Stimulated activated CD8-positive, alpha-beta memory T cell treated with anti-CD3 and anti-CD28 coated beads, Interleukin-12 subunit alpha, Interleukin-12 subunit beta, amount 100 ng/mL, for 4 hours (primary cell): ENCODE measurements at places on chromosomes 5 and 9.

DNA sequence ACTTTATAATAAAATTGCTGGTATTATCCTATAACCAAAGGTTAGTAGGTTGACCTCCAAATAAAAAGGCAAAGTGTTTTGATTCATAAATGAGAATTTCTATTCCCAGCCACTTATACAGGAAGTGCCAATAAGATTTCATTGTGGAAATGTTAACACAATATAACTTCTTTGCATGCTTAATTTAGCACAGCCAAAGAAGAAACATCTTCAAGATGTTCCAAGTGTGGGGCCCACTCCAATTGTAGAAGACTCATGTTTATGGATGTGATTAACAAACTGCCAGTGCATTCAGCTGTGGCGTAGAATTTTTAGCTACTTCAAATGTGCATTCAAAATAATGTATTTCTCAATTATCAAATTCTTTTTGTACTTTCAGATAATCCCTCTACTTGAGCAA lies 402.3 kb downstream of the DEPDC1B start:
- no peak for DNase-seq

- DNase-seq: no peak
These were observed 525.8 kb upstream of the FTMT start for GRCh38 chr5:121325930-121326329.

GRCh38 chr5:52063186-52063585 lies 679.9 kb downstream of the ISL1 start:
- no peak for DNase-seq

DNA sequence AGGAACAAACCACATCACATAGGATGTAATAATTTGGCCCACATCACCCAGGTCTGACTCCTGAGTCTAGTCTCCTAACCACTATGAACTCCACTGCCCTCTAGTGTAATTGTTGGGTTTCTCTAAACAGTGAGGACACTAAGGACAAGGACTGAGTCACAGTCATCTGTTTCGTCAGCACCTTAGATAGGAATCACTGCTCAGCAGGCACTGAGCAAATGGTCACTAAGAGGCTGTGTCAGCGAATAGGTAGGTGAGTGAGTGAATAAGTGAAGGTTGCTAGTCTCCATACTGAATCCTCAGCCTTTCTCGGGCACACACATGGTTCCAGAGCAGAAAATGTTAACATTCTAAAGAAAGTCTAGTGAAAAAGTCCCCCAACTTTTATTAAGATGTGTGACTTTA lies 278.6 kb downstream of the SPOCK1 start:
- DNase-seq: no peak

GRCh38 chr5:43236653-43237355 lies 44.8 kb downstream of the NIM1K start:
- DNase-seq: no peak

- no peak for DNase-seq
These were observed 36.6 kb downstream of the CTNNA1 start for GRCh38 chr5:138789771-138790242.

DNA sequence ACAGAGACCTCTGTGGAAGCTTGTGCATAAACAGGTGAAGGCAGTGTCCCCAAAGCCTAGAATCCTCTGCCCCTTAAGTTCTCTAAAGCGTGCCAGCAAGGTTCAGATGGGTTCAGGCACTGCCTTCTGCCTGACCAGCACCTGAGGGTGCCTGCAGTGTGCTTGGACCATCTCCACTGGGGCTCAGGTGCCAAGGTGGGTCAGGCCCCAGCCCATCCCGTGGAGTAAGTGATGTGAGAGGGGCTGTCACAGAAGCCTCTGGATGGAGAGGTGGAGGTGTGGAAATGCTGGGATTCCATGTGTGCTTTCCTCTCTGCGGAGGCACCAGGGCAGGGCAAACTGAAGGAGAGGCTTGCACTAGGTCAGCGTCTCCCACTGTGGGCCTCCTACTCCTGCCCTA lies 118.5 kb downstream of the DAB2IP start:
- DNase-seq: no peak

DNA sequence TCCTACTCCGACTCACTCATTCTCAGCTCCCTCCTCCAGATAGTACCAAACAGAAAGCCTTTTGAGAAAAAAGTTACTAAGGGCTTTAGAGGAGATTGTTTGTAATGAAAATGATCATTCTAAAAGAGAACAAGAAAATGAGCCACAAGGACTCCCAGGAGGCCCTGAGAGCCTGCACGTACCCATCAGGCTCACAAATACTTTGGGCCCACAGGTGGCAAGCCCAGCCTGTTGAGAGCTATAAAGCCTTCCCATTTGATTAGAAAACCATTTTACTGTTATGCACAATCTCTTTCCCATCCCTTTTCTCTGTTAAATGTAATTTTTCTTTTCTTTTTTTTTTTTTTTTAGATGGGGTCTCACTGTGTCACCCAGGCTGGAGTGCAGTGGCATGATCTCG lies 136.1 kb downstream of the LHFPL2 start:
- no peak for DNase-seq

GRCh38 chr9:137255448-137256114 lies 454 bp downstream of the NELFB start:
- DNase-seq: no peak

- DNase-seq: no peak
These were observed 518.1 kb downstream of the AGTPBP1 start for GRCh38 chr9:85223506-85224125.

DNA sequence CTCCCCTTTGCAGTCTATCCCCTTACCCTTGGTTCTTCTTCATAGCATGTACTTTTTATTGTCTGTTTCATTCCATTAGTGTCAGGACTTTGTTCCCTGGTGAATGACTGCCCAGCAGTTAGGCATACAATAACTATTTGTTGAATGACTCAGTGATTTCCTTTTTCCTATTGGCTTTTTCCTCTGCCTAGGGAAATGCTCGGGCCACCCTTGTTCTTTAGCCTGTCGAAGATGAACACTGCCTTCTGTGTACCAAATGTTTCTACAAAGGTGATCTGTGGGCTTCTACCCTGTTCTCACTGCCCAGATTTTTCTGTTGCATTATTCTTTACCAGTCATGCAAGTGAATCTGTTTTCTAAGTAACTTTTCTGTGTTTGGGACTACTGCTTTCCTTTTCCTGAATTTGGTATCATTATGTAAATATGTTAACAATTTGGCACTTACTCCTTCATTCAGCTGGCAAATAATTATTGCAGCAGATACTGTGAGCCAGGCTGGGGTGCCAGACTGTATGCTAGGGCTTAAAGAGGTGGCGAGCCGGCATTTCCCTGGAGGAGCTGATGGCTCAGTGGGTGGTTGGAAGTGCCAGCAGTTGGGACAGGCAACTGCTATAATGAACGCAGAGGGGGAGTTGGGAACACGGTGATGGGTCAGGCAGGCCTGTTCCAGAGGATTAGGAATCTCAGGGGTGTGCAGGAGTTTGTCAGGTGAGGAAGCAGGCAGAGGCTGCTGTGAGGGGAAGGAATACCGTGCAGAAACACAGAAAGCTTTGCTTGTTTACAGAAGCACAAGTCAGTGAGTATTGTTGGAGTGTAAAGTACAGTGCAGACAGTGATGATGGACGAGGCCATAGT lies 30.6 kb downstream of the KDM4C start:
- no peak for DNase-seq

- DNase-seq: no peak
These were observed 835.7 kb downstream of the MAT2B start for GRCh38 chr5:164341056-164341619.

DNA sequence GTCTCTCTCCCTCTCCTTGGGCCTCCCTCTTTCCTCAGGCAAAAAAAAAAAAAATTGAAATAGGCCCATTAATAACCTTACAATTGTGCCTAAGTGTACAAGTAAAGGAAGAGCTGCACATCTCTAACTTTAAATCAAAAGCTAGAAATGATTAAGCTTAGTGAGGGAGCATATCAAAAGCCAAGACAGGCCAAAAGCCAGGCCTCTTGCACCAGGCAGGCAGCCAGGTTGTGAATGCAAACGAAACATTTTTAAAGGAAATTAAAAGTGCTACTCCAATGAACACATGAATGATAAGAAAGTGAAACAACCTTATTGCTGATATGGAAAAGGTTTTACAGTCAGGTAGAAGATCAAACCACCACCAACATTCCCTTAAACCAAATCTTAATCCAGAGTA lies 383.4 kb downstream of the KIAA0825 start:
- no peak for DNase-seq

DNA sequence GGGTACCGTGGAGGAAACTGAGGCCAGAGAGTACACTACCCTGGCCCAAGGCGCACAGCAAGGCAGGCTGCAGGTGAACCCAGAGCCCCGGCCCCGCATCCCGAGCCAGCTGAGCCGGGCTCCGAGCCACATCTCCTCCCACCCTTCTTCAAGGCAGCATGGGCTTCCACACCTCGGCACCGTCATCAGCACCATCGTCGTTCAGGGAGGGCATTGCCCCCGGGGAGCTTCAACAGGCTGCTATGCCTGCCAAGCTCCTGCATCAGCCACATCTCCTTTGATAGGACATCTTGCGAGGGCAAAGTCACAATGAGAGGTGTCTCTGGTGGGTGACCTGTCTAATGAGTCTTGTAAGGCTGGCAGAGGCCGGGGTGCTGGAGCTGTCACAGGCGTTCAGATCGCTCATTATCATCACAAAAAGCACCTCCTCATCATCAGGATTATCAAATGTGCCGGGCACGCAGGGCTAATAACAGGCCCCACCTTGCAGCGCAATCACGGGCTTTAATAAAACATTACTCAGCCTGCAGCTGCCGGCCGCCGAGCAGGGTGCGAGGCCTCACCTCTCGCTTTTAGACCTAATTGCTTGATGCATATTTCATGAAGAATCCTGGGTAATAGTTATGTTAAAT lies 20.0 kb upstream of the SLC25A51 start:
- no peak for DNase-seq

DNA sequence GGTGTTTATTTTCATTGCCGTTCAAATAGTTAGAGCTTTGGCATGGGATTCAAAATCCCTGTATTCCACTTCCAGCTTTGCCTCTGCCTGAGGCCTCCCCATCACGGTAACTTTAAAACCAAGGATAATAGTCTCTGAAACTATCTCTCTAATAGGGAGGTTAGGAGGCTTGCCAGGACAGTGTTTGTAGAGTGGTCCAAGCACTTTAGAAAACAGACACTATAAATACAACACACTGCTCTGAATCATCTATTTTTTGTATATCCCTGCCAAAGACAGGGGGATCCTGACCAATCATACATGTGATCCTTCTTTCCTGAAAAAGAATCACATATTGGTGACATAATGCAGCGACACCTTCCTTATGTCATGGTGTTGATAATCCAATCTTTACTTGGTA lies 326.8 kb downstream of the BNC2 start:
- DNase-seq: no peak

- DNase-seq: no peak
These were observed 106.2 kb downstream of the KLHL3 start for GRCh38 chr5:137629646-137630045.

GRCh38 chr5:158430798-158431167 lies 571.8 kb upstream of the CLINT1 start:
- no peak for DNase-seq

DNA sequence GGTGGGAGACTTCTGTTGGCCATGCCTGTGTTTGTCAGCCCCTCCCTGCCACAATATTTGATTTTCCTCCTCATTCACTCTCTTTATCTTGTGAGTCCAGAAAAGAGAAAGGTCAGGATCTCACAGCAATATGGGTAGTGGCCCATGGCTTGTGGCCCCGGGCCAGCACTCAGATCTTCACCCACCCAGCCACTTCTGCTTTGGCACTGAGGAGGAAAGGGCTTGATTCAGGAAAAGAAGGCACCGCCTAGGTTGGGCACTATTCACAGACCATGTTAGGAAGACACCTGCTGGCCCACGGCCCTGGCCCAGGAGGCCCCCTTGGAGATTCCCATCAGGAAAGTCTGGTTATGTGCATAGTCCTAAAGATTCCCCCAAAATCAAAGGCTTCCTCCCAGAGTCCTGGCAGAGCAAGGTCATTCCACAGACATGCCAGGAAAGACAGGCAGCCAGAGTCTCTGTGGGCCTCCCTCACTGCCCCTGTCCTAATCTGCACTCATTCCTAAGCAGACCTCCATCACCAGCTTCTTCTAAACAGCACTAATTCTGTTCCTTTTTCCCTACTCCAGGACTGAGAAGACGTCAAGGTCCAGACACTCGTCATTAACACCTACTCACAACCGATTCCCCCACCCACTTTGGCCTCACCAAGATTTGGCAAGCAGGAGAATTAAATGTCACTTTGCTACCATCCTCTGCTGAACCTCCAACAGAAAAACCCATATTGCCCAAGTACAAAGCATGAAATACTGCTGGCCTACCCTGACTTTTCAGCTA lies 179.3 kb downstream of the DEPDC1B start:
- no peak for DNase-seq

GRCh38 chr5:134577796-134578577 lies 52.5 kb downstream of the JADE2 start:
- peak; percentile 39 for DNase-seq

DNA sequence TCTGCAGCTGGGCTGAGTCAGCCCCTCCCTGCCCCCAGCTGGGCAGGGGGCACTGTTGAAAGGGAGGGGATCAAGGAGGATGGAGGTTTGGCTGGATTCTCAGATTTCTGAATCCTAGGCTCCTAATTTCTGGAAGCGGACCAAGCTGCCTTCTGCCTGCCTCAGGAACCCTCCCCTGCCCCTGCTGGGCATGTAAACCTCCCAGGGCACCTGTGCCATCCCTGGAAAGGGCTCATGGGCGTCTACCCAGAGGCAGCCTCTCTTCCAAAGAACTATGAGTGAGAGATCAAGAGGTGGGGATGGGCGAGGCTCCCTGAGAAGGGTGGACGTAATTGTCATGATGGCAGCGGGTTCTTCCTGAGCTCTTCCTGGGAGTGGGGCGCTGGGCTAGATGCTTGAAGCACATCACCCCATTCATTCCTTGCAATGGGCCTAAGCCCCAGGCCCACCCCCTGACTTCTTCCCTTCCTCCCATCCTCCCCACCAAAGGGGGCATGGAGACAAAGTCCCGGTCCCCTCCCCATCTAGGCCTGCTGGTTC lies 21.6 kb downstream of the CSF1R start:
- DNase-seq: no peak

GRCh38 chr9:86187121-86187520 lies 72.3 kb downstream of the C9orf153 start:
- no peak for DNase-seq

DNA sequence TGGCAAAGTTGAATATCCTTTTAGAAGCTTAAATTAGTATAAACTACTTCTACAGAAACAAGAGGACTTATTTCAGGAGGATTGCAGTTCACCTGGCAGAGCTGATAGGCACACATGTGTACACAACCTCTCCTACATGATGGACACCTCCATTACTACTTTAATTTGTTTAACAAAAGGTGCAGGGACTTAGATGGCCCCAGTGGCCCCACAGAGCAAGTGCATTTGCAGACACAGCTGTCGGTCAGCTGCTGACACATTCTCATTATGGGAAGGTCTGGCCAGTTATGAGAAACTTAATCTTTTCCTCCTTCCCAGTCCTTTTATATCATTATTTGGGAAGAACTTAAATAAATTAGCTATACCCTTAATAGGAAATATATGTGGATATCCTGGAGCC lies 28.3 kb downstream of the TDRD7 start:
- no peak for DNase-seq

GRCh38 chr5:175687231-175687701 lies 29.4 kb downstream of the HRH2 start:
- no peak for DNase-seq

- no peak for DNase-seq
These were observed 58.8 kb downstream of the SYK start for GRCh38 chr9:90860382-90860781.
